Left cardiac atrium (tissue), 4 donors: ENCODE measurements at places on chromosomes 5 and 9. TPM values are rescaled to one million over a fixed set of nuclear protein-coding genes. Genes with fewer than 3 reads are reported as not detected.

Gene DMRTA1
- 0.74 TPM for total RNA-seq

Gene PCDHA9
- total RNA-seq: 0.05 TPM

Gene DAB2
- 67.3 TPM for total RNA-seq

Gene PDGFRB
- 68.3 TPM for total RNA-seq

Gene SEMA6A
- 5.7 TPM for total RNA-seq

Gene MTMR12
- total RNA-seq: 19.6 TPM

Gene PCDHGA5
- total RNA-seq: 4.3 TPM

Gene NDUFB6
- total RNA-seq: 113 TPM

GRCh38 chr9:135077497-135078200, 9.8 kb upstream of the OLFM1 start:
- no peak for DNase-seq

GRCh38 chr5:154476354-154477205, 1.4 kb downstream of the HAND1 start:
- DNase-seq: no peak

GRCh38 chr9:8724284-8725018, 924.9 kb upstream of the DMAC1 start:
- no peak for DNase-seq

DNA sequence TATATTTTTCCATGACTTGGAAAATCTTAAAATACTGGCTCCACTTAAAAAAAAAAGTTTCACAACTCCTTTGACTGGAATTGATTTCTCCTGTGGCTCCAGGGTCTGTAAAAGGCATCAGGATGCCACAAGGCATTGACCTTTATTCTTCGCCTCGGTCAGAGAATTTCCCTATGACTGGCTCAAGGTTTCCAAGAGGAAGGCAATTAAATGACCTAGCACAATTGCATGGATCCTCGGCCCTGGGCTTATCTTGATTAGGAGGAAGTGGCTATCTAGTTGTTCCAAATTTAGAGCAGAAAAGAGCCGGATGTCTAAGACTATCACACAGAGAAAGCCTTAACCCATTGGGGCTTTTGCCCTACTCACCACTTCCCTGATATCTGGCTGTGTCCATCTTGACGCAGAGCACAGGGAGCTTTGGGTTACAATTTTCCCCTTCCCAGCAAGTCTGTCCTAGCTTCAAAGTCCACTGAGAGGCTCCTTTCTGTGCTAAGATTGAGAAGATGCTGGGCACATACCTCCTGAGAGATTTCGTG, 56.9 kb upstream of the COL15A1 start:
- peak; percentile 64 for DNase-seq

DNA sequence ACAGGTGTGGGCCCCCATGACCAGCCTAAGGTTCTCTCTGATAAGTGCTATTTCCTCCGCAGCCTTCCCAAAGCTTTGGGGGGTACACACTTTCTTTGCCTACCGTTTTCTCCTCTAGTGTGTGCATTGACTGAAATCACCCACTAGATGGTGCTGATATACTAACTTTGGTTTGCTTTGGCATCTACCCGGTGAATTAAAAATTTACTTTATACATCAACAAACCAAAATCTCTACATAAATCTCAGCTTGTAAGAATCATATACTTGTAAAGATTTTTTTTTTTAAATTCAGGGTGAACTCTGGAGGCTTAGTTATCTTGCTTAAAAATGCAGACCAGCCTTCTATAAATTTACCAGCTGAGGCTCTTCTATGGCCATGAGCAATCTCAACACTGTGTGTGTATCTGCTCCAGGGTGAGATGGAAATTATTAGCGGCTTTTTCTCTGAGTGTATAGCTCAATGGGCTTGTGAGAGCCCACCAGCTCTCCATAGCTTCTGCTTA, 475.7 kb upstream of the TNC start:
- DNase-seq: no peak

GRCh38 chr9:89236955-89237573, 58.4 kb upstream of the SHC3 start:
- DNase-seq: no peak

DNA sequence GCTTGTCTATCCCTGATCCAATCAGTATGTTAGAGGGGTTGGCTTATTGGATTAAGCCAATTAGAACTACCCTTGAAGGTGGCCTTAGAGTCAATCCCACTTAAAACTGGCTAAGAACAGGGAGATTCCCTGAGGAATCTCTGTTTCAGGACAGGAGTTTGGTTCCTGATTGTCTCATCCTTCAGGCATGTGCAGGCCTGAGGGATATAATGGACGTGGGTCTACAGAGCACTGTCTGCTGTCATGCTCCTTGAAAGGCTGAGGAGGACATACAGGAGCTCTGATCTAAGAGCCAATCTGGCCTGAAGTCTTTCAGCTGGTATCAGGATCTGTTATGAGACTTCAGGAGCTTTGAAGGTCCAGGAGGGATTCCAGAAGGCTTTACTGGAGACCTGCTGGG, 36.2 kb upstream of the PRXL2C start:
- no peak for DNase-seq

DNA sequence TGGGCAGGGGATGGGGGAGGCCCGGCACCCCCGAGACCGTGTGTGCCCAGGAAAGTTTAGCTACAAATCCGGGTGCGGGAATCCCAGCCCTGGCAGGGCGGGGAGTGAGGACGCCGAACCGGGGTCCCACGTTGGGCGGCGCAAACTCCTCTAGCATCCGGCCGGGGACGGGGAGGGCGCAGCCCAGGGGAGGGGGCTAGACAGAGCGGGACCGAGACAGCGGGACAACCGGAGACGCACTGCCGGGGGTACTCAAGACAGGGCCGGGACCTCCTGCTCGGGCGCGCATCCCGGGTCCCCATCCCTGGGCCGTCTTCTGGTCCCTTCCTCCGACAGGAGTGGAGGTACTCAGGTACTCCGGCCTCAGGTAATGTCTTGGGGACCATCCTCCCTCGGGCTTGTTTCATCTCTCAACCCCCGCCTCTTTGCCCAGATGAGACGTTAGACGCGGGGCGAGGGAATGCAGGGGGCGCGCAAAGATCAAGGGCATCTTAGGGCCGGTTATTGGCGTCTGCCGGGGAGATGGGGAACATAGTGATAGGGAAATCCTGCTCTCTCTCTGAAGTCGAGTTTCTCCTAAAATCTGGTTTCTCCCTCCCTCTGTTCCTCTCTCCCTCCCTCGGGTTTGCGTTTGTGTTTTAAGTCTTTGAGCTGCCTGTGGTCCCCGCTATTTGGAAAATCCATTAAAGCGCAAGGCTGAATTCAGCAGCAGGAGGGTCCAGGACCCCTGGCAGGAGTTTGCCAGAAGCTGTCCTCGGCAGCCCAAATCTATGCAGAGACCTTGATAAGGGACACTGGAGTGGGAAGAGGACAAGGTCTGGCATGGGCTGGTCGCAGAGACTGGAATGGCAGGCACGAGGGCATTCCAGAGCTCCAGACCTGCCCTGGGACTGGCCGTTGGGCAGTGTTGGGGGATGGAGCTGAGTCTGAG, 815 bp downstream of the PDZD2 start:
- DNase-seq: peak; percentile 28

- no peak for DNase-seq
Observed at GRCh38 chr5:129716651-129717050, 31.2 kb upstream of the MINAR2 start.

GRCh38 chr5:61289669-61290306, 42.3 kb upstream of the ZSWIM6 start:
- DNase-seq: no peak

- no peak for DNase-seq
Observed at GRCh38 chr9:113449376-113449775, 14.2 kb upstream of the RGS3 start.

DNA sequence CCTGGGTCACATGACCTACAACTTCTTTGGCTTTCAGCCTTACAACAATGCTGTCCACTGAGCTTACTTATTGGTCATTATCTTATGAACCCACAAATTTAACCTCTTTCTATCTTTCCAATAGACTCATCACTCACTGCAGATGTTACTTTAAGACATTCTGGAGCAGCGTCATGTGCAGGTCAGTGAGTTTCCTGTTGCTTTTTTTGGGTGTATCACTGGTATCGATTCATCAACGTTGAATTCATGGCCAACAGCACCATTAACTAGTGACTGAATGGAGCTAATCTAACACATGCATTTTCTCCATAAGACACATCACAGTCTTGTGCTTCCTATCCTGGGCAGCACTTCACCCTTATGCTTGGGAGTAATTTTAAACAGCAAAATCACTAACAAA, 672.6 kb upstream of the CDH18 start:
- DNase-seq: no peak

GRCh38 chr9:115328228-115328627, 210.3 kb upstream of the TNC start:
- DNase-seq: peak; percentile 39

GRCh38 chr9:137227054-137227852, at the start of gene RNF224:
RNF224 (plus strand) TSS chr9:137227502; CDS start chr9:137228336, 834 bp downstream.
- peak; percentile 81 for DNase-seq

DNA sequence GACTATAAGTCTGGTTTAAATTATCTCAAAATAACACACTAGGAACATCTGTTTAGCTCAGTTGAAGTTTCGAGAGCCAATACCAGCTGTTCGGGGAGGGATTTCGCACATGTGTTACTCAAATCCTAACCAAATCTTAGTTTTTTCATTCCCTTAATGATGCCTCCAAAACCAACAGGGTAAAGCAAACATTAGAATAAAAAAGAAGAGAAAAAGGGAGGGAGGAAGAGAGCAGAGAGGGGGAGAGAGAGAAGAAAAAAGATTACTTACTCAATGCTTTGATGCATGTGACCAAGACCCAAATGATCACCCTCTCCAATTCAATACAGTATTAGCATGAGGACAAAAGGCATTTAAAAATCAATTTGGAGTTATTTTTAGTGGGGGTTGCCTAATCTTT, 86.0 kb upstream of the NR5A1 start:
- no peak for DNase-seq

- DNase-seq: peak; percentile 37
Observed at GRCh38 chr9:114662081-114662989, 4.7 kb upstream of the TEX53 start.

DNA sequence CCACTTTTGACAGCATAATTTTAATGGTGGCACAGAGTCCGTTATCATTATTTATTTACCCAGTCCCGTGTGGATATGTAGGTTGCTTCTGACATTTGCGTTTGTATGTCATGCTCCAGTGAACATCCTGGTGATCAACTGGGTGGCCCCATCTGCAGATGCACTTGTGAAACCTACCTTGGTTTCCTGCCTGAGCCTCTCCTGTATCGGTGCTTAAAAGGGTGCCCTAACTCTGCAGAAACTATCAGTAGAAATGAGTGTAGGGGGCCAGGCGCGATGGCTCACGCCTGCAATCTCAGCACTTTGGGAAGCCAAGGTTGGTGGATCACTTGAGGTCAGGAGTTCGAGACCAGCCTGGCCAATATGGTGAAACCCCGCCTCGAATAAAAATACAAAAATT, 92.1 kb upstream of the IER5L start:
- DNase-seq: no peak
